ENCODE measurements at places on chromosomes 4 and X.

- DNase-seq = no peak
Observed at GRCh38 chr4:6448476-6449170, 23.8 kb downstream of the PPP2R2C start.

DNA sequence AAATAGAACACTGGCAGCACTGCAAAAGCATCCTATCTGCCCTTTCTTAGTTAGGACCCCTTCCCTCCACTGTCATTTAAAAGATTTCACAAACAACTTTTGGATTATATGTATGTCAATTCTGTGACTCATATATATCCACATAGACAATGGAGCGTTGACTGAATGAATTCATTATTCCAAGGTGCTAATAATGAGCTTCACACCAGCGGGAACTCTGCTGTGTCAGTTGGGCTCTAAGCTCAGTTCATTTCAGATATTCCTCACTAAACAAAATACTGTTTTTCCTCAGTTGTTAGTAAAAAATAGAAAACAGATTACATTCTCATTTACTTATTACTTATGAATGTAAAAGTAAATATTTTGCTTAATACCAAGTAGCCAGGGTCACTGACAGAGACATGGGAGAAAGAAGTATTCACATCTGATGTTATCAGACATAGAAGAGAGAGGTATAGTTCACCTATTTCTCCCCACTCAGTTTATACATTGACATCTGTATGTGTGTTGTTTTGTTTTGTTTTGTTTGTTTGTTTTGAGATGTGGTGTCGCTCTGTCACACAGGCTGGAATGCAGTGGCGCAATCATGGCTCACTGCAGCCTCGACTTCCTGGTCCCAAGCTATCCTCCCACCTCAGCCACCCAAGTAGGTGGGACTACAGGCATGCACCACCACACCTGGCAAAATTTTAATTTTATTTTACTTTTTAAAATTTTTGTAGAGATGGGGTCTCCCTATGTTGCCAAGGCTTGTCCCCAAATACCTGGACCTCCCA lies 10.9 kb downstream of the NFKB1 start:
- DNase-seq = no peak

GRCh38 chr4:48467442-48467841 lies 15.7 kb upstream of the SLC10A4 start:
- no peak for DNase-seq

GRCh38 chr4:160403081-160403480 lies 1300.2 kb downstream of the RAPGEF2 start:
- DNase-seq = no peak

- no peak for DNase-seq
Observed at GRCh38 chr4:24764345-24764744, 31.0 kb upstream of the SOD3 start.

DNA sequence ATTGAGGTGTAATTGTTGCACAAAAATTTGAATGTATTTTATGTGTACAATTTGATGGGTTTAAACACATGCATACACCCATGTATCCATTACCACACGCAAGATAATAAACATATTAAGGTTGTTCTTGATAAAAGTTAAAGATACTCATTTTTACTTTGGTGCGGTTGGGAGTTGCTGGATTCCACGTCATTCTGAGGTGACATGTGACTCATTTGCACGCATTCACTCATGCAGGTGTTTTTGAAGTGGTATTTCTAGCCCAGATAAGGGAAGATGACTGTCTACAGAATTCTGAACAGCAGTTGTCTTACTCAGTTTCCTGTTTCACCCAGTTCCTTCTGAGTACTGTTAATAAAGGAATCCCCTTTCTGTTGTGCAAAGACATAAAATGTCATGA lies 142.0 kb downstream of the RTL3 start:
- no peak for DNase-seq

- no peak for DNase-seq
Observed at GRCh38 chr4:55745014-55745413, 74.6 kb upstream of the EXOC1L start.

DNA sequence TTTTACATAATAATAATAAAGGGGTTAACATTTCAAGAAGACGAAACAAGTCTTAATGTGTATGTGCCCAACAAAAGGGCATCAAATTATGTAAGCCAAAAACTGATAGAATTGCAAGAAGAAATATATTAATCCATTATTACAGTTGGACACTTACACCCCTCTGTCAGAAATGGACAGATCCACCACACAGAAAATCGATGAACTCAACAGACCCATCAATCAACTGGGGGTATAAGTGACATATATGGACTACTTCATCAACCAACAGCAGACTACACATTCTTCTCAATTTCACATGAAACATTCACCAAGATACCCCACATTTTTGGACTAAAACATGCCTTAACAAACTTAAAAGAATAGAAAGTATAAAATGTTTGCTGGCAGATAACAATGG lies 183.8 kb downstream of the COL25A1 start:
- DNase-seq = no peak

DNA sequence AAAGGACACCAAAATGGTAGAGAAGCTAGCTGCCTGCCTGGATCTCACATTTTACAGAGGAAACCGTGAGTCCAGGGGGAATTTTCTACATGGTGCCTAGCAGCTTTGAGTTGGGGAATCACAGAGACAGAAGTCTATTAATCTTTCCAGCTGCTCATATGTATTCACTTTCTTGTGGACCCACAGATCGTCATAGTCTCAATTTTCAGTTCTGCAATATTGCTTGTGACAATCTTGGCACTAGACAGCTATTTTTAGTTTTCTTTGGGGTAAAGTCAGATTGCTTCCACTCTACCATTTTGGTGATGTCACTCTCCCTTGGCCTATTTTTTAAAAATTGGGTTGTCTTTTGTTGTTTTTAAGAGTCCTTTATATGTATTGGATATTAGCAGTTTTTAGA lies 233.4 kb upstream of the STK26 start:
- DNase-seq = no peak

GRCh38 chr4:156158747-156159146 lies 205.1 kb upstream of the CTSO start:
- DNase-seq = no peak

Data from fibroblast of skin of abdomen (primary cell).